ENCODE measurements at places on chromosomes 5 and 9.
A peak's percentile ranks its signal among the peaks of the same experiment; 100 is the strongest.

- DNase-seq = no peak
Measured at GRCh38 chr9:107922260-107922659, 432.7 kb upstream of the KLF4 start.

DNA sequence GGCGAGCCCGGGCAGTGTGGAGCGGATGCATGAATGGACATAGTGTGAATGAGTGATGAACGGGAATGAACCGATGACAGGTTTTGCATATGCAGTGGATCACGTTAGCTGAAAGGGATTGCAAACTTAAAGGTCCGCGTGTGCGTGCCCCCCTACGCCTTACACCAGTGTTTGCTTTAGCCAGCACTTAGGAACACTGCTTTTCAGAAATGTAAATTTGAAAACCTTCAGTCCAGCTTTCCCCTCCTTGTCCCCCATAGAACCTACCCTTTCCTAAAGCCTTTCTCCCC is 692 bp downstream of the PSAT1 start:
- DNase-seq = peak; percentile 37

GRCh38 chr5:62340979-62341378 is 35.0 kb downstream of the KIF2A start:
- DNase-seq = no peak

DNA sequence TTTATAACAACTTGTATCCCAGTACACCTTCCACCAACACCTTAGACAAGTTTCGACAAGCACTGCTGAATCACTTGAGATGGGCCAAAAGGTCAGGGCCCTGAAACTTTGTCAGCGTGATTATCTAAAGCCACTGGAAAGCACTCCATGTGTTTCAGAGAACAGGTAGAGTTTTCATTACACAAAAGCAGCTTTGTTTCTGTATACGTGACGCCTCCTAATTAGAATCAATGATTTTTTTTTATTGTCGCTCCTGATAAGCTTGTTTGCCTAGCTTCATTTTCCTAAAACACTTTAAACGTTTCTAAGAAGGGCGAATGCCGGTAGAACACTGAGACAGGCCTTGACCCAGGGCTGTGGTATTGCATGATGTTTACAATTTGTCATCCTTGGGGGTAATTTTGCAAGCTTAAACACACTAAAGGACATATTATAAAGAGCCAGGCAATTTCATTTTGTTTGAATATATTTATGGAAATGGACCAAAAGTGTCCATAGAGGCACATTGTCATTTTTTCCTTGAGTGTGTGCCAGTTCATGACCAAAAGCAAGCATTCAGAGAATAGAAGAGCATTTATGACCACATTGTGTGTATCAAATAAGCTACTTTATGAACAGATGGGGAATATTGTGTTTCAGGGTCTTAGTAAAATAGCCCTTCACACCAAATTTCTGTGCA is 193.6 kb downstream of the GLIS3 start:
- DNase-seq = peak; percentile 30

DNA sequence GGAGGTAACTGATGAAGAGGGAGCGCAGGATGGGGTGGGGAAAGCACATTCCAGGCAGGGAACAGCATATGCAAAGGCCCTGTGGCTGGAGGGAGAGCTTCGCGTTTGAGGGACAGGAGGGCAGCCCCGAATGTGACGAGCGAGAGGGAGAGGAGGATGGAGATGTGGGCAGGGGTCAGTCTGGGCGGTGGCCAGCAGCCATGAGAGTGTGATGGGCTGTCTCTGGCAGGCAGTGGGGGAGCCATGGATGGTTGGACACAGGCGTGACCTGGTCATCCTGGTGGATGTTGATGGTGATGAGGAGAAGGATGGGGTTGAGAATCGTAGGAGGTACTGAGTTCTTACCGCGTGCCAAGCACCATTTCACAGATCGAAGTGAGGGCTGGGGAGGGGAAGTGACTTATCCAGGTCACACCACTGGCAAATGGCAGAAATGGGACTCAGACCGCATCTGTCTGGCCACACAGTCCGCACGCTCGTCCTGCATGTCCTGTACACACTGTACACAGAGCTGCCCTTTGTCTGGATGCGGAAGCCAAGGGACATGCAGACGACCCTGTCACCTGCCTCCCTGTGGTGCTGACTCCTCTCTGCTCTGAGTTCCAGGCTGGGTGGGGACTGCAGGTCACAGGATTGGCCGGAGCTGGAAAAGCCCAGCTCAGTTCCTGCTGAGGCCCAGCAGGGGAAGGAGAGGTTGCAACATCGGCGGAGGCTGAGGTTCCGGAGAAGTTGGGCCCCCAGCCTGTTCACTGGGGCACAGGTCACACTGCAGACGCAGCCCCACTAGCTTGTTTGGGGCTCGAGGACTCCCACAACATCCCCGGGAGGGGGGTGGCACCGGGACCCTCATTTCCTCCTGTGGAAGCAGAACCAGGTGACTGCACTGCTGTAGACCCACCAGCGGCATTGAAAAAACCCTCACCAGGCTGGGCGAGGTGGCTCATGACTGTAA is 165.6 kb upstream of the IER5L start:
- peak; percentile 79 for DNase-seq

DNA sequence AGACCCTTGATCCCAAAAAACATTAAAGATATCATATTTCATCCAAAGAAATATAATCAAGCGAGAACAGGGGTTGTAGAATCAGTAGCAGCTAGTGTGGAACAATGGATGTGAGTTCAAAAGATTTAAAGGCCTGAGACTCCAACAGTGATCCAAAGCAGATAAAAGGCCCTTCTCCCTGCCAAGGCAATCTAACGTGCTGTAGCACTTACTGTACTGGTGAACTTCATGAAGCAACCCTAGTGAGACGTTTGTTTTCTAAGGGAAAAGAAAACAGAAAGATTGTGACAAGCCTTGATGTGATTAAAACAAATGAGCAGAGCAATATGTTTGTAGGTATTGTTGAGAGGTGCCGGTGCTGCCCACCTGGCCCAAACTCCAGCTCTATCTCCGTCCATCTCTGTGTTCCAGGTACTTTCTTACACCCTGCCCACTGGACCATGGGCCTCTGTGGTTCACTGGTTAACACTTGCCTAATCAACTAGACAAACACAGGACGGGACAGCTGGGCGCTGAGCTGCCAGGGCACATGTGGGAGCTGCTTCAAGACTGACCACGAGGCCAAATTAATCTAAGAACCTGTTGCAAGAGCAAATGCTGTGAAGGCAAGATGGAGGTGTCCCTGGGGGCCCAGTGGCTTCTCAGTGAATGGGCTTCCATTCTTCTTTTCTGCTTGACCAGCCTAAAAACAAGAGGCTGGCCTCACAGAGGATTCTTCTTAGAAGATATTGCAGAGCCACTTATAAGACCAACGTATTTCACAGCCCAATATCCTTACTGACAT is 265.5 kb downstream of the CWC27 start:
- DNase-seq = no peak

DNA sequence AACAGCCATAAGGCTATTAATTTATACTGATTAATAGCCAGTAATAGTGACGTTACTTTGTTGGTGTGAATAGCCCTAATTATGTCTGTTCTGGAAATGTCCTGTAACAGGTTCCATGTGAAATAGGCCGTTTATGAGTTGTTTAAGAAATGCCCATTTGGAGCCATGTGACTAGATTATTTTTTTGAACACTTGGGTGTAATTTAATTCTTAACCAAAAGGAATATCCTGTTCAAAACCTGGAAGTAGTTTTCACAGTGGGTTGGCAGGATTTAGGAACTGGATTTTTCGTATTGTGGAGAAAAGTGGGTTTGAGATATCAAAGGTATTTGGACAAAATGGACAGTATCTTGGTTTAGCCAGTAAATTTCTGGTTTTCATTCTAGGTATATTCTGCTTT is 1.3 kb downstream of the TENT2 start:
- no peak for DNase-seq

- peak; percentile 91 for DNase-seq
Measured at GRCh38 chr5:133065471-133065870, 13.7 kb downstream of the HSPA4 start.

DNA sequence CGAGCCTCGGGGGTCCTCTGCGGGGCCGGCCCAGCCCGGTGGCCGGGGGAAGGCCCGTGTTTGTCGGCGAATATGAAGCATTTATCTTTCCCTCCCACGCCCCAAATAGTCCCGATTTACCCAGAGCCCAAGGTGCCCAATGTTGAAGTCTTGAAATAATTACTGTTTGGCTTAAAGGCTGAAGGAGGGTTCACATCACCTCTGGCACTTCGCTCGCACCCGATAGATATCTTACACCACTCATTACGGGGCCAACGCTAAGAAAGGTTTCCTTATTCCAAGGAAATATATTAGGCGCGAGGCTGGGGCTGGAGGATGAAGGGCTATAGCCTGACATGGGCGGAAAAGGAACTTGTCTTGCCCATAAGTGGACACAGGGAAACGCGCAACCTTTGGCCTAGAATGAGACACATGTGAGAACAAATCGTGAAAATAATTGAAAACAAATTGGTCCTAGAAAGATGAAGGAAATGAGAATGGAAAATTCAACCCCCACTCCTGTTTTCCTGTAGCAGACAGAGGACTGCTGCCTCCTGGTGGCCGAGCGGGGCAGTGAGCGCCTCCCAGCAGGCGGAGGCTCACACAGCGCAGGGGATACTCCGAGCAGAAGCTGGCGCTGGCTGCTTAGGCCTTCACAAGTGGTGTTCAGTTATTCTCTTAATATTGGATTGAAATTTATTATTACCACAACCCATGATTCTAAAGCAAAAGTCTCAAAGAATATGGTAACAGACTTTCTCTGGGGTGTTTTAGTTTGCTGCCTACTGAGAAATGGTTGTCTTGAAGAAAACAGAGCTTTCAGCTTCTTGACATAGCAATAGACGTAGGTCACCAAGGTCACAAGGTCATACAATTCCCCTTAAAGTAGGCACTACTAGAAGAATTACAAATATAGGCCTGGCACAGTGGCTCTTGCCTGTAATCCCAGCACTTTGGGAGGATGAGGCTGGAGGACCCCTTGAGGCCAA is 7.9 kb downstream of the CCL21 start:
- DNase-seq = peak; percentile 69

DNA sequence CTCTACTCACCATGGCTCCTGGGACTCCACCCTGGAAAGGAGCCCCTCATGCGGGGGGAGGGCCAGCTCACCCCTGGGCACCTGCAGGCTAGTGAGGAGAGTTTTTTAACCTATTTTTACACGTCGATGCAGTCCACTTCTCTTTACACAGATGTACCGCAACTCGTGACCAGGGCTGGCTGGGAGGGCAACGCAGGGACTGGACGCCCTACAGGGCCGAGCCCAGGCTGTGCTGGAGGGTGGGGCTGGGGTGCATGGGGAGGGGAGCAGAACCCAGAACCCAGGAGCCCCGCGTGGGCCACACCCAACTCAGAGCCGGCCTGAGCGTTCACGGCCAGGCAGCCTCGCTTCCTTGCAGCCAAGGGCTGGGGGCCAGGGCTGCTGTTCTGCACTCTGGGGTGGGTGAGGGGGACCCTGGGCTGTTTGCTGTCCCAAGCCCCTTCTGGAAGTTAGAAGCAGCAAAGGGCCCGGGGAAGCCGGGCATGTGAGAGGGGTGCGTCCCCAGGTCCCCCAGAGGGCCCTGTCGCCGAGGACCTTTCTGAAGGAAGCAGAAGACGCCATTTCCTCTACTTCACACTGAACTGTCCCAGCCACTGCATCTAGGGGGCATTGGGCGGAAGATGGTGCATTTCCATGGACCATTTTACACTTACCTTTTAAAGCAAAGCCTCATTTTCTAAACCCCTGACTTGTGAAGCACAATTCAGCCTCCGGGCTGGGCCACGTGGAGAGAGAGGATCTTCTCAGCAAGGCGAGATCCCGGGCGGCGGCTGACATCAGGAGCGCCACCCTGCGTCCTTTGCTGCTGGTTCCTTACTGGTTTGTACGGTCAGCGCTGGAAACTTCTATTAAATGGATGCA is 90.5 kb downstream of the KCNT1 start:
- no peak for DNase-seq

DNA sequence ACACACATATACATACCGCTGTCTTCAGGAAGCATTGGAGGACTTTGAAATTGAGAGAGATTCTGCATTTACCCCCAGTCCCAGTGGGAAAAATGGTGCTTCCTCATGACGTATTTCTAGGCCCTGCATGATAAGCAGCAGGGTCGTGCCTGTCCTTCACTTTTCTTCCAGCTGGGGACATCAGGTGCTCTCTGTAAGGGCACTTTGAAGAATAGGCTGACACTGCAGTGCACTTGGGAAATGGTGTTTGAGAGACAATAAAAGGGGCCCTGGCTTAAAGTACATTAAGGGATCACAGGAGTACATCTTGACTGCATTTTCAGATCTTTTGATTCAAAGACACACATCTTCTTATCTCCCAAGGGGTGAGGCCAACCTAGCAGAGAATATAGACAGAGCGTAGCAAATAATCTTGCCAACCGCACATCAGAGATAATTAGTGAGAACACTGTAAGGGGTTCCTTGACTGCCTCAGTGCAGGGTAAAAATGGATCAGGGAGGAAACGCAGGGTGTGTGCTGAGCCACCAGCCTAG is 437.9 kb downstream of the CSNK1G3 start:
- no peak for DNase-seq

DNA sequence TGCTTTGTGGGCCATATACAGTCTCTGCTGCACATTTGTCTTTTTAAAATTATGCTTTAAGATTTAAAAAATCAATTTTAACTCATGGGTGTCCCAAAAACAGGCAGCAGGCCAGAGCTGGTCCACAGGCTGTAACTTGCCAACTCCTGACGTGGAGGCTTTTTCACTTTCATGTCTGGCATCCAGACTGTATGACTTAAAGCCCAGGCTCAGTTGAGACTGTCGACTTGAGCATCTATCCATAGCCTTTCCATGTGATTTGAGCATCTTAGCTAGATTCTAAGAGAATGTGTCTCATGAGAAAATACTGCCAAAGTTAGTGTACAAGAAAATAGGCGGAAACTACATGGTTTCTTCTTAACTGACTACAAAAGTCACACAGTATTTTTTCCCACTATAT is 559.0 kb upstream of the TUSC1 start:
- no peak for DNase-seq

- peak; percentile 67 for DNase-seq
Measured at GRCh38 chr5:373710-374602, 52.4 kb downstream of the AHRR start.

- no peak for DNase-seq
Measured at GRCh38 chr5:175682664-175683063, 24.8 kb downstream of the HRH2 start.

GRCh38 chr9:110742741-110743371 is 74.3 kb downstream of the MUSK start:
- no peak for DNase-seq

GRCh38 chr9:34823778-34824177 is 113.8 kb upstream of the CCL21 start:
- DNase-seq = no peak

DNA sequence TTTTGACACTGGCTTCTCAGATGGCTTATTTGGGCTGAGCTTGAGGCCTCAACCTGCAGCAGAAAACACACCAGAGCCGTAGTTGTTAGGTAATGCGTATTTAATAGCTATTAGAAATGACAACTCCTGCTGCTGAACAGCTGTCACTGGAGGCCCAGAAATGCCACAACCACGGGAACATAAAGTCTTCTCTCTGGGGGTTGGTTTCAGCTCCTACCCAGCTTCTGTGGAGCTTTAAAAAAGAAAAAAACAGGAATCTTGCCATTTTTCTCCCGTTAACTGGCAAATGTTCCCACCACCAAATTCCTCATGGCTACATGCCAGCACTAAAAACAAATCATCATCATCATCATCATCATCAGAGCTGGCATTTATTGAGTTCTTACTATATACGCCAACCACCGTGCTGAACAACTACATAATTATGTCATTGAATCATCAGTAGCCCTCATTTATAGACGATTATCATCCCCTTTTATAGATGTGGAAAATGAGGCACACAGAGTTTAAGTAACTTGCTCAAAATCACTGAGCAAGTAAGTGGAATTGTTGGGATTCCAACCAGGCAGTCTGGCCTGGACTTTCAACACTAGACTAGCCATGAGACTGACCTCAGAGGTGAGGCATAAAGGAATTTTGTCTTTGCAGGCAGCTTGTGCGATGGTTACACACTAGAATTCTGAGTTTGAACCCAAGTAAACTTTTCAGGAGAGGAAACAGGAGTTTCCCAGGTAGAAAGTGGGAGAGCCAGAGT is 185.3 kb upstream of the WWC1 start:
- no peak for DNase-seq
